ENCODE measurements at places on chromosomes 5 and 9. TPM values are rescaled to one million over a fixed set of nuclear protein-coding genes. Genes with fewer than 3 reads are reported as not detected.

GRCh38 chr5:54320256-54320655, 9.9 kb upstream of the ARL15 start:
- DNase-seq, result no peak

- DNase-seq, result no peak
Measured at GRCh38 chr5:95940758-95941682, 20.6 kb downstream of the ELL2 start.

GRCh38 chr9:127305838-127306226, 41.3 kb downstream of the GARNL3 start:
- peak; percentile 15 for DNase-seq

- no peak for DNase-seq
Measured at GRCh38 chr5:132427281-132428146, 58.0 kb downstream of the SLC22A5 start.

GRCh38 chr9:128733256-128733655, 9.3 kb upstream of the ZDHHC12 start:
- peak; percentile 94 for DNase-seq

DNA sequence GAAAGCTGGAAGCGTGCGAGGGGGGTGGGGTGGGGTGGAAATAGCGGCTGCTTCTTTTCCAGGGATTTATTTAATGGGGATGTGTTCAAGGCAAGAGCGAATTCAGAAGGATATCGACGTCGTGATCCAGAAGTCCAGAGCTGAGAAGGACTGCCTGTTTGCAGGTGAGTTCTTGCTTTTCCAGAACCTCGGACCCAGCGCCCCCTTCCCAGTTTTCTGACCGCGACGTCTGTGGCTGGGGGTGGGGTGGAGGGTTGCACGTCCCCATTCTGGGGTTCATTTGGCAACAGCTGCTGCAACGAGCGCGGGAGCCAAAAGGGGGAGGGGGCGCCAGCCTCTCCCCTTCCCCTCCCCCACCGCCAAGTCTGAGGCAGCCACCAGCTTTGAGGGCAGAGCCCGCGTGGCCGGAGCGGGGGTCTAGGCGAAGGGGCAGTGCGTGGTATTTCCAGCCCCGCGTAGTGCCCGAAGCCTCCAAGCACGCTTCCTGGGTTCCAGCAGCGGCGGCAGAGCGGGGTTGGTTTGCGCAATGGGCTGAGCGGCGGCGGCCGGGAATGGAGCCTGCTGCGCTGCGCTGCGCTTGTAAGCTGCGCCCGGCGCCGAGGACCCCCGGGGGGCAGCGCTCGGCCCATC, 701 bp downstream of the PARP8 start:
- peak; percentile 18 for DNase-seq

DNA sequence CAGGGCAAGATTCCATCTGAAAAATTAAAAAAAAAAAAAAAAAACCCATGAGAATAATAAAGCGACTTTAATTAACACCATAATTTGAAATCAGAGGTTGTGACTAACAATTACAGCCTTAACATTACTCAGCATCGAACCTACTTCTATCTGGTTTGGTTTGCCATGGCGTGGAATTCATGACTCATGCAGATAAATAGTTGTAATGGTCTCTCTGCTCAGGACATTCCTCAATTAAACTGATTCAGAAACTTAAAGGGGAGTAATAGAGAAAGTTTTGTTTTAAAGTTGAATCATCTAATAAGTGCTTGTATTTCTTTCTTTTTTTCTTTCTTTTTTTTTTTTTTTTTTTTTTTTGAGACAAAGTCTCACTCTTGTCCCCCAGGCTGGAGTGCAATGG, 135.5 kb downstream of the SPATA31D1 start:
- no peak for DNase-seq

DNA sequence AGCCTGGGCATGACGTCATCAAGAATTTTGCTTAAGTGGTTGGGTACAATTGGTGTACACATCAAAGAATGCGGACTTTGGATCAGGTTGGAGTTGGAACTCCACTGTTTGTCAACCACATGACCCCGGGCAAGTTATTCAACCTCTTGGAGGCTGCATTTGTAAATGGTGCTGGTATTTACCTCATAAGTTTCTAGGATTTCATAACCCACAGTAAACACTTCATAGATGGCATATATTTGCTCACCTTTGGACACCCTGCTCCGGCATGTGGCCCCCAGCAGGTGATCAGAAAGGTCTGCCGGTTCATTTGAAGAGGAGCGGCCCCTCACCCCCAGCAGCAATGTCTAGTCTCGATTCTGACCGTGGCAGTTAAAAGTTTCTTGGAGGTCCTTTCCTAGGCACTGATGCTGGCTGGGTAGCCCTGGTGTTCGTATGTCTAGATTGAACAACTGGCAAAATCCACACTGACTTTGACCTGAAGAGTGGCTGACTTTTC, 60.6 kb downstream of the IL6ST start:
- peak; percentile 28 for DNase-seq

DNA sequence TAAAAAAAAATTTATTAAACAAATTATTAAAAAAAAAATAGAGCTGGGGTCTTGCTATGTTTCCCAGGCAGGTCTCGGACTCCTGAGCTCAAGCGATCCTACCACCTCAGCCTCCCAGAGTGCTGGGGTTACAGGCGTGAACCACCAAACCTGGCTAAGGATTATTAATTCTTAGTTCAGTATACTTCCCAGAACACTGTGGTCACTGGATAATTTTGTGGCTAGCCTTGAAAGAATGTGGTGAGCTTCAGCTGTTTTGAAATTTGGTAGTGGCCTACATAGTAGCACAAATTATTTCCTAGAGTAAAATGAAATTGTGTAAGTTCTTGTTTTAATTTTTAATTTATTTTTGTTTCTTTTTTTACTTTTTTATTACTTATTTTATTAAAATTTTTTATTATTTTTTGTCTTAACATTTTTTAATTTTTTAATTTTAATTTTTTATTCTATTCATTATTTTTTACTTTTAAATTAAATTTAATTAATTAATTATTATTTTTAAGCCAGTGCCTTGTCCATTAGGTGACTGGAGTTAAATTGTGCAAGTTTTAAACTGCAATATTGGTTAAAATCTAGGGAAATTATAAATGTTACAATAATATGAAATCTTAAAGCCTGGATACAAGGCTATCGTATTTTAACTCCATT, 23.0 kb downstream of the ARRDC3 start:
- DNase-seq, result no peak

- no peak for DNase-seq
Measured at GRCh38 chr5:115190388-115190787, 20.7 kb upstream of the TRIM36 start.

DNA sequence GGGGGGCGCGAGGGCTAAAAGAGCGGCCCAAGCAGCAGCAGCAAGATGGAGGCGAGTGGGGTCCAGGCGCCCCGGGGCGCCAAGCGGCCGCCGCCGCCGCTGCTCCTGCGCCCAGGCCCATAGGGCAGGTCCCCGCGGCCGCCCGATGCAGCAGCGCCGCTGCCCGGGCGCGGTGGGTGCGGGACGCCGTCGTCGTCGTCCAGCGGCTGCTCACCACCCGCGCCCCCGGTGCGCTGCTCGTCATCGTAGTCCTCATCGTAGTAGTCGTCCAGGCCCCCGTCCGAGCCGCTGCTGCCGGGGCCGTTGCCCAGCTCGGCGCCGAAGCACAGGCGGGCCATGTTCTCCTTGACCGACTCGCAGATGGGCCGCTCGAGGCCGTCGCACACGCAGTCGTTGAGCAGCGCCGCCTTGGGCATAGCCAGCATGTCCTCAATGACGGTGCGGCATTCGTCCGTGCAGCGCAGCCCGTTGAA, 1.5 kb downstream of the GAS1 start:
- DNase-seq, result peak; percentile 34

DNA sequence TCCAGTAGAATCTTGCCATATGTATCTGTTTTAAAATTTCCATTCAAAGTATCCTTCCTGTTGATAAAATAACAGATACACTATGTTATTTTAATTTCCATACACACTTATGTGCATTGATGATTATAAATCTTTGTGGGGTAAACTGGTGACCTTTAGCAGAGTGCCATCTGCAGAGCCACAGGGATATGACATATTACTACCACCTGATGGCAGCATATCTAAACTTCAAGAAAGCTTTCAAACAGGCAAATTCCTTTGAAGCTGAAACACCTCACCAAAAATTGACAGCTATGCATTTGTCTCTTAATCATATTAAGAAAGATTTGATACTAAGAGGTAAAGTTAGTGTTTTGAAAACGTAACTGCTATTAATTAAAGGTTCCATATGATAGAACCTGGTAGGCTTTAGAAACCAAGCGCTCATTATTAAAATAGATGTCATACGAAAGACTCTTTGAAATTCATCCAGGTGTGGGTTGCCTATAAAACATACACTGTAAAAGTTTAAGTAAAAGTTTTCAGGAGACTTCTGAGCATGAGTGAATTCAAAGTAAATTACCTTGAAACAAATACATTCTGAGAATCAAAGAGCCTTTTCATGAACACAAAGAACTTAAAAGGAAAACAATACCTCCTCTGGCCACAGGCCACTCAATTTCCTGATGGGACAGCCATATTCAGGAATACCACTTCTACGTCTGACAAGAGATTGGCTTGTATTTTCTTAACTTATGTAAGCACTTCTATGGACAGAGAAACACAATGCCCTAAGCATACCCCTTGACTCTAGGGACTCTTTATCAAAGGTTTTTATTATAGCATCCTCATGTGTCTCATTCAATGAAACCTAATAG, 93.3 kb downstream of the KIAA0825 start:
- peak; percentile 67 for DNase-seq

DNA sequence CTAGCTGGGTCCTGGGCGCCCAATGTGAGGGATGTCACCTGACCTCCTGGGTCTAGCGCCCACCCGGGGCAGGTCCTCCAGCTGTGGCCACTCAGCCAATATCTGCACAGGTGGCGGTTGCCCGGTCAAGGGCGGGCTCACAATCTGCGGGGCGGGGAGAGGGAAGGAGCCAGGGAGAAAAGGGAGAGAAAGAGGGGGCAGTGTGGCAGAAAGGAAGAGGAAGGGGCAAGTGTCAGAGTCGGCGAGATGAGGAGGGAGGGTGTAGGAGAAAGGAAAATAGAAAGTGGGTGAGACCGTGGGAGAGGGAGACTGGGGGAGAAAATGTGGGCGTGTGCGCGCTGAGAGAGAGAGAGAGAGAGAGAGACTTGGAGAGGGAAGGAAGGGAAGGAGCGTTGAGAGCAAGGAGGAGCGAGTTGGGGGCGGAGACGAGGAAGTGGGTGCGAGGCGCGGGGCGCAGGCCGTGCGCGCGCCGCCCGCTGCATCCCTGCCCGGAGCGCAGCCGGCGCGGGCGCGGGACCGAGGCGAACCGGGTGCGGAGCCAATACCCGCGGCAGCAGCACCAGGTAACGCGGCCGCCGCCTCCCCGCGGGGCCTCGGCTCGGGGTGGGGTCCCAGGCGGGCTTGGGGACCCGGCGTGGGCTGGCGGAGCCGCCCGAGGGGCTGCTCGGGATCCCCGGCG, at the start of gene HRH2:
TSS of gene HRH2 (plus strand) at position 479 of the 679 bp plus-strand sequence. CDS start 25,163 bp downstream, outside the sequence.
- no peak for DNase-seq

DNA sequence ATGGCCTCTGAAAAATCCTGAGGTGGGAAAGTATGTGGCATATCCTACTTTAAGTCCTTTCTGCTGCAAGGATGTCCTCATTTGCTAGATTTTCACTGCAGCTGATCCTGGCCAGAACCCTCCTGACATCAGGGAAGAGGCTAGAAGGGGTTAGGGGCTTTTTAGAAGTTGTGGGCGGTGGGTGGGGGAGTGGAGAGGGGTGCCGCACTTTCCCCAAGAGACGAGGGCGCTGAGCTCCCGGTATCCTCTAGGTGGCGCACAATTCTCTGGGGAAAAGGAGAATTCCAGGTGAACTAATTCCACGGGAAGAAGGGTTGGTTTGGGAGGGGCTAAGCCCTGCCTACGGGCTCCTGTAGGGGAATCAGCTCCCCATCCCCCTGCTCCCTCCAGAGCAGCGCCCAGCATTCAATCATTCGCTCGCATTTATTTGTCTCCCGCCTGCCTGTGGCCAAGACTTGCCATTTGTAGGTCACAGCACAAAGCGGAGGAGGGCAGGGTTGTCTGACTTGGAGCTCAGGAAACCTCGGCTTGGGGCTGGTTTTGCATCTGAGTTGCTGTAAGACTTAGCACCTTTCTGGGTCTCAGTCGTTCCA, 42.9 kb upstream of the HAND1 start:
- DNase-seq, result peak; percentile 37

GRCh38 chr5:14077501-14077900, 65.6 kb upstream of the TRIO start:
- no peak for DNase-seq

GRCh38 chr9:114202849-114203248, 47.5 kb downstream of the COL27A1 start:
- DNase-seq, result no peak

- no peak for DNase-seq
Measured at GRCh38 chr9:6672118-6672517, 26.6 kb upstream of the GLDC start.

DNA sequence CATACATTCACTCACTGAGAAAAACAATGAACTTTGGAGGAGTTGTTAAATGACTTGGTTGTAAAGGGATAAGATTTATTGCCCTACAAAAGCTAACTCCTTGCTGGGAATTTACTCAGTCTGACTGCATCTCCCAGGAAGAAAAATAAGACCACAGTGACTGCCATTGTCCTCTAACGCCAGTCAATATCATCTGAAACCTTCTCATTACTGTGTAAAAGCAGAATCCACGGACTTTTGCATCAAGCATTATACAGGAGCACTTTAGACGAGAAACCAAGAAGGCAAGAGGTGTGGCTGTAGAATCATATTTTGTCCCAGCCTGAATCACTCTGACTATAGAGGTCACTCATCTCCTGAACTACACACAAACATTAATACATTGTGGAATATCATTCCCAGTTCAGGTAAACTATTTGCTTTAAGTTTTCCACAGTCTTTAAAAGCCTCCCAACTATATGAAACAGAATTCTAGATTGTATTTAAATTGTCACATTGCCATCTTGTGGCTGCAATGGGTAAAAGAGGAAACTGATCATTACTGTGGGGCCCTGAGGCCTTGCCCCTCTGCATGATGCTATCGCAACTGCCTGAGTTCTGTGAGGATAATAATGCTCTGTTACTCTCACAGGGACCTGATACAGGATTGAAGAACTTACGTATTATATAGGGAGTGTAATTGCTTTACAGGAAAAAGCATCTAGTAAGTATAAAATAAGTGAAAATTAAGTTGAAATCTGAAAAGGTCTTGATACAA, 142.9 kb downstream of the SLCO4C1 start:
- peak; percentile 32 for DNase-seq

GRCh38 chr5:181053488-181054121, 13.5 kb downstream of the BTNL9 start:
- DNase-seq, result no peak

- no peak for DNase-seq
Measured at GRCh38 chr9:100196215-100196614, 97.2 kb downstream of the INVS start.

DNA sequence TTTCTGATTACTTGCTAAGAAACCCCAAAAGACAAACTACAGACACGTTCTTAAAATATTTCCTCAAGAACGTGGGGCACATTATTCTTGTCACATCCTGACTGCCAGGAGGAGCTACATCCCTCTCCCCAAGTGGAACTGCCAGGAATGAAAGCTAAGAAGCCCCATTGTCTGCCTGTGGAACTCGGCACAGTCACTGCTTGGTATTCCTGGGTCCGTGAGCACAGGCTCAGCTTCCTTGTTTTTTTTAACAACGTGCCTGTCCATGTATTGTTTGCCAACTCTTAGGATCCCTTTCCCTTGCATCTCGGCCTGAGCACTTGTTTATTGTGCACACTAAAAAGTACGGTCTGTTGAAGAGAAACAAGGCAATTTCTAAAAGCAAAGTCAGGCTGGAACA, 47.0 kb upstream of the SELENOP start:
- DNase-seq, result no peak

NFIB gene
- 153 TPM for total RNA-seq

CPEB4 gene
- 18.0 TPM for total RNA-seq

OR1L1 gene
- not detected for total RNA-seq

F12 gene
- total RNA-seq, result 0.85 TPM

SPATA31A3 gene
- total RNA-seq, result not detected

MAMDC4 gene
- total RNA-seq, result 5.1 TPM

PTPRD gene
- total RNA-seq, result 3.2 TPM

RAPGEF6 gene
- 21.4 TPM for total RNA-seq

PPIC gene
- 38.6 TPM for total RNA-seq
